ENCODE measurements at places on chromosomes 3 and 15.

- DNase-seq: no peak
These were observed 77.4 kb upstream of the KLHL25 start for GRCh38 chr15:85872125-85872524.

DNA sequence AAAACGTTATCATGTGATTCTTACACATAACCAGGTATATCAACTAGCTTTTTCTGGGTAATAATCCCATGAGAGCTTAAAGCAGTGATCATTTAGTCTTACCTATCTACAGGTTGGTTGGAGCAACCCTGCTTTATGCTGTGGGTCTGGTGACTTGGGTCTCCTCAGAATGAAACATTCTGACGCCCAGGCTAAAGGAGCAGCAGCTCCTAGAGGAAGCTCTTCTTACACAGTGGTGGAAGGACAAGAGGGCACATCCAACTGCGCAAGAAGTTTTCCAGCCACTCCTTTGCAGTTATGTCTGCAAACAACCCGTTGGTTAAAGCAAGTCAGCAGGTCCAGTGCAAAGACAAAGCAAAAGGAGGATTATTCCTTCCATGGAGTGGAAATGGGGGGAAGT lies 377.5 kb downstream of the EDEM1 start:
- DNase-seq: no peak

DNA sequence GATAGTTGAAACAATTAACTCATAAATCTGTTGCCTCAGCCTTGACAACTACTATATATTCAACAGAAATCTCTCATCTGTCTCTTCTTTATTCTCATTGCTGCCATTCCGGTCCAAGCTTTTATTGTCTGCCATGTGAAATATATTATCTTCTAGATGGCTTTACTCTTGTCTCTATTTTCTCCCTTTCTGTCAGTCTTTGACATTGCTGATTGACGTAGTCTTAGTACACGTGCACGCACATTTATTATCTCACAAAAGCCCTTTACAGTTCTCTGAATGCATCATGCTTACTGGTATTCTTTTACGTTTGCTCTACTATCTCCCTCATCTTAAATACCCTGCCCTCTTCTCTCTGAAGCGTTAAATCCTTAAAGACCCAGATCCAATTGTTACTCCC lies 5.6 kb downstream of the PDIA3 start:
- DNase-seq: no peak

GRCh38 chr3:126527006-126527405 lies 3.1 kb downstream of the CHST13 start:
- no peak for DNase-seq

GRCh38 chr3:13845806-13846205 lies 34.1 kb downstream of the WNT7A start:
- DNase-seq: no peak

DNA sequence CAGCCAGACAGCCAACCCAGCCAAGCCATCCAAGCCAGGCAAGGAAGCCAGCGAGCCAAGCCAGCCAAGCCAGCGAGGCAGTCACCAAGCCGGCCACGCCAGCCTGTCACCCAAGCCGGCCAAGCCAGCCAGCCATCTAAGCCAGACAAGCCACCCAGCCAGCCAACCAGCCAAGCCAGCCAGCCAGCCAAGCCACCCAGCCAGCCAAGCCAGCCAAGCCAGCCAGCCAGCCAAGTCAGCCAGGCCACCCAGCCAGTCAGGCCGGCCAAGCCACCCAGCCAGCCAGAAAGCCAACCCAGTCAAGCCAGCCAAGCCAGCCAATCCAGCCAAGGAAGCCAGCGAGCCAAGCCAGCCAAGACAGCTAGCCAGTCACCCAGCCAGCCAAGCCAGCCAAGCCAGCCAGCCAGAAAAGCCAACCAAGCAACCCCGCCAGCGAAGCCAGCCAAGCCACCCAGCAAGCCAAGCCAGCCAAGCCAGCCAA lies 201.2 kb downstream of the GOLGA6L6 start:
- no peak for DNase-seq

DNA sequence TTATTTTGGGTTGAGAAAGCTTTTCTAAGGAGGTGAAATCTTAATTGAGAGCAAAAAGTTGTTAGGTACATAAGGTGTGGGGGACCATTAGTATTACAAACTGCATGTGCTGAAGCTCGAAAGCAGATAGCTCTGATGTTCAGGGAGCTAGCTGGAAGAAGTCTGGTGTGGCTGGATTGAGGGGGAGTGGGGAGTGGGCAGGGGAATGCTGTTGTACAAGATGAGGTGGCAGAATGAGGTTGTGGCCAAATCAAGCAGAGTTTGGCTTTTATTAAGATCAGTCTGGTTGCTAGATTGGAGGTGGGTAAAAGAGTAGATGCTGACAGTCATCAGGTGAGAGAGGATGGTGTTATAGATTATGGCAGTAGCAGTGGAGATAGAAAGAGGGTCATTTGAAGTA lies 32.1 kb downstream of the UBE2E2 start:
- no peak for DNase-seq

DNA sequence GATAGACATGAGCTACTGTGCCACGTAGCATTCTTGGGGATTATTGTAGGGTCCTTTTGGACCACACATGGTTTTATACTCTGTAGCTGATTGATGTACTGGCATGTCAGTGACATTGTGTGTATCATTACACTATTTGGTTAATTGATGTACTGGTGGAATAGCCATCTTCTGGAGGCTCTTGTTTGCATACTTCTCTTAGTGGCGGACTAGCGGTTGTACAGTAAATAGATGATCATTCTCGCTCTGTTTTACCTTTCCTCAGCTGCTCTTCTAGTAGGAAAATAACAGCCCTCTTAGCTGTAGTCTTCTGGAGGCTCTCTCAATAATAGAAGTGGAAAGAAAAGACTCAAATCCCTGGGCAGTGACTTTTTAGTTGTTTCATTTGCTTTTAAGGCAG lies 24.8 kb downstream of the IGF1R start:
- DNase-seq: no peak

DNA sequence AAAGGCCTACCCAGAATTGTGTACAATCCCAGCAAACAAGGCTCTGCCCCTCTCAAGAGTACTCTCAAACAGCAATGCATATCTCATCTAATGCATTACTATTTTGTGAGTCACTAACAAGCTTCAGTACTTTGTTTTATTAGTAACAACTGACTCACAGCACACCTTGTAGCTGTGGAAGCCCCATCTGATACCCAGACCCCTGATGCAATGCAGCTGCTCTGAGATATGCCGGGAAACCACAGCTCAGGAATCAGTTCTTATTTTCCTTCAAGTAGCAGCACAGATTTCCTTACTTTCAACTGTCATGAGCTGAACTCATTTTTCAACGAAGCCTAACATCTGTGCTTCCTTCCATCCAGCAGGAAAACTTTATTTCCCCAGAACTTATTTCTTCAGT lies 37.8 kb downstream of the CCNL1 start:
- no peak for DNase-seq

DNA sequence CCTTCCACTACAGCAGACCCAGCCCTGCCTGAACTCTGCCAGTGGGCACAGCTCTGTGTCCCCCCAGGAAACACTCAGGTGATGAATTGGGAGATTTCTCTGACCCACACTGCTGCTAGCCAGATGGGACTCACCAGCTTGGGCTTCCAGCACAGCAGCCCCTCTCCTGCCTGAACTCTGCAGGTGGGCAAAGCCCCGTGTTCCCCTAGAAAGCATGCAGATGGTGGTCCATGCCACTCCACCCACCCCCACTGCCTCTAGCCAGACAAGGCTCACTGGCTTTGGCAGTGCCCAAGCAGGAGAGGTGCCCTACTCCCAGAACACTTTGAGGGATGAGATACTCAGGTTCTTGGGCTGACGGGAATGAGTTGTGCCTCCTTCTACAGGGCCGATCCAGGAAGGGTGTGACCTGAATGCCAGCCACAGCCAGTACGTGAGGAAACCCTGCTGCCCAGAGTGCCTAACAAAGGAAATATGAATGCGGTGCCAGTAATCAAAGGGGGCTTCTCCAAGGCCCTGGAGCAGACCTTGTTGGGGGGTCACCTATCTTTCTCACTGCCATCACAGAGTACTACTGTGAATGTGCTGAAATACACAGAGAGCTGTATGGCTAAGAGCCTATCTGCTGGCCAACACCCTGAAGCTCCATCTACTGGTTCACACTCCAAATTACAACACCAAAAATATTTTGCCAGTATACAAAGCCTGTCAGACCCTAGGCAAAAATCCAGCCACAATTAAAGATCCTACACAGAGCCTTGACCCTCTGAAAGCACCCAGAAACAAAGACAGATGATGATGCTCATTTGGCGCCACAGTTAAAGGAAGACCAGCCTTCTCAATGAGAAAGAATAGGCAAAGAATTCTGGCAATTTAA lies 61.9 kb downstream of the BTLA start:
- DNase-seq: no peak

GRCh38 chr3:182737825-182738224 lies 55.5 kb upstream of the ATP11B start:
- DNase-seq: no peak

DNA sequence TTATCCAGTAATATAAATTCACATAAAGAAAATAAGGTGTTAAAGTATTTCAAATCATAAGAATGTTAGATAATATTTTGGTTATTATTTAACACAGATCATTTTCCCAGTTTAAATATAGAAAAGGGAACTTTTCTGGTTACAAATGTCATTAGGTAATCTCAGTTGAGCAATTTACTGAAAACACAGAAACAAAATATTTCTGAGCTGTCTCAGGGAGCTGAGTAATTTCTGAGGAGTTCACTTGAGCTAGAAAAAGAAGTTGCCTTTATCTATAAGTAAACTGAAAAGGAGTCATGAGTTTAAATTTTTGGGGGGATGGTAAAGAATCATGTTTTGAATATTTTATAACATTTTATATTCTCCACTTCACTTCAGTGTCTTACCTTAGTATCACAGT lies 855.4 kb upstream of the ARPP21 start:
- no peak for DNase-seq
